Effector memory CD8-positive, alpha-beta T cell (primary cell): ENCODE measurements at places on chromosomes 2 and 18.

DNA sequence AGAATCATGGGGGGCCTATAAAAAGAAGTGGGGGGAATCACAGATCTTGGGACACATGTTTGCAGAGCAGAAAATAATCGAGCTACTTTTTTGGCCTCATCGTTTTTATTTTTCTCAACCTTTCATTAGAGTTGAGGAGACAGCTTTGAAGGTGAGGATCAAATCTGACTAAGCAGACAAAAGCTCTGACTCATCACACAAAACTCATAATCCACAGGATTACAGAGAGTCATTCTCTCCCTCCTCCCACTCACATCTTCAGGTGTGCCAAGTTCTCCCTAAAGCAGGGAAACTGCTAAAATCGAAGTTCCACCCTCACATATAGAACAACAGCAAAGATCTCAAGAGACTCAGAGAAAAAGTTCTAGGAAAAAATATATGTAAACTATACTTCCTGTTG, 15.6 kb downstream of the BAZ2B start:
- no peak for DNase-seq

GRCh38 chr18:45403341-45404049, 211.8 kb upstream of the SLC14A2 start:
- DNase-seq: no peak

GRCh38 chr18:12891561-12891960, 7.5 kb upstream of the PTPN2 start:
- DNase-seq: no peak

DNA sequence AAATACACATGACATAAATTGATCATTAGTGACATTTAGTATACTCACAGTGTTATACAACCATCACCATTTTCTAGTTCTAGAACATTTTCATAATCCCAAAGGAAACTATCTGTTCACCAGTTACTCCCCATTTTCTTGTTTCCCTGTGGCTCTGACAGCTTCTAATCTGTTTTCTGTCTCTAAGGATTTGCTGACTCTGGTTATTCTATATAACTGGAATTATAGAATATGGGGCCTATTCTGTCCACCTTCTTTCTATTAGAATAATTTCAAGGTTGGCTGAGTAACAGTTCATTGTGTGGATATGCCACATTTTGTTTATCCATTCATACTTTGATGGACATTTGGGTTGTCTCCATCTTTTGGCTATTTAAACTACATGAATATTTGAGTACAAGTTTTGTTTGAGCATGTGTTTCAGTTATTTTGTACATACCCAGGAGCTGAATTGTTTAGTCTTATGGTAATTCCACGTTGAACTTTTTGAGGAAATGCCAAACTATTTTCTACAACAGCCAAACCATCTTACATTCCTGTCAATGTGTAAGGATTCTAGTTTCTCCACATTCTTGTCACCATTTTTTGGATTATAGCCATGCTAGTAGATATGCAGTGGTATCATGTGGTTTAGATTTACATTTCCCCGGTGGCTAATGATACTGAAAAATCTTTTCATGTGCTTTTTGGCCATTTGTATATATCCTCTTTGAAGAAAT, 20.5 kb downstream of the KIAA1328 start:
- DNase-seq: no peak

GRCh38 chr2:129877795-129878775, 101.4 kb upstream of the RAB6C start:
- peak; percentile 29 for DNase-seq

GRCh38 chr2:119323459-119323858, 43.2 kb downstream of the C2orf76 start:
- DNase-seq: no peak

- DNase-seq: no peak
These were observed 51.0 kb downstream of the EMX1 start for GRCh38 chr2:72968286-72968685.

DNA sequence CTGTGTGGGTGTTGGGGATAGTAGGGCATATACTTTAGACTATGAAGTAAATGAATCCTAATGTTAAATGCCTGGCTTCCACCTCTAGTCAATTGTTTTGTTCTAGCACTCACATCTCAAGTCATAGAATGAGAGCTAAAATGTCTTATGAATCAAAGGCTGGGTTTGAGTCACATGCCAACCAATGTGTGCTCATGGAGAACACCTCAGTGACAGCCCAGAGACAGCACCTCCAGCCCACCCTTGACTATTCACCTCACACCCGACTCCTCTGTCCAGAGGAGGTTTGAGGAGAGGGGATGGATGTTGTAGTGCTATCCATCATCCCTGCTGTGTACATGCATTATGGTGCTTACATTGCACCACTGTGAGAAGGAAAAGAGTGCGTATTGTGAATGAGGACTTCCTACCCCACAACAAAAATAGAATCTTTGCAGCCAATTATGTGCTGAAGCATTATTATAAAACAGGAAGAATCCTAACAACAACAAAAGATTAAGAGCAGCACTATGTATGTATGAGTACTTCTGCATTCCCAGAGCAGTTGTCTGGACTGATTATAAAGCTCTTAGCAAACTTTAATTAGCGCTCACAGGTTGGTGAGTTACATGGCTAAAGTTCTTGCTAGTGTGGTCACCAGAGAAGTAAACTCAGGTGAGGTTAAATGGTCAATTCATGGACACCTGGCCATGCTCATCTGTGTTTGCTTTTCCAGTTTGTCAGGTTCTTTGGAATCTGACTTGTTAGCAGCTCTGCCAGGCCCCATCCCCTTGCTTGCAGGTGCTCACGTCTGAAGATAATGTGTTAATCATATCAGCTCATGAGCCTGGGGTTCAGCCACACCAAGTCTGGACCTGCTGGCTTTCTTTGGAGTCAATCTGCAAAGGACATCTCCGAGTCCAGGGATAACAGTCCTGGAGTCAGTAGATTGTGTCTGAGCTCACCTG, 55.3 kb upstream of the NABP1 start:
- DNase-seq: no peak

- no peak for DNase-seq
These were observed 25.3 kb upstream of the SERTAD2 start for GRCh38 chr2:64678771-64679590.

DNA sequence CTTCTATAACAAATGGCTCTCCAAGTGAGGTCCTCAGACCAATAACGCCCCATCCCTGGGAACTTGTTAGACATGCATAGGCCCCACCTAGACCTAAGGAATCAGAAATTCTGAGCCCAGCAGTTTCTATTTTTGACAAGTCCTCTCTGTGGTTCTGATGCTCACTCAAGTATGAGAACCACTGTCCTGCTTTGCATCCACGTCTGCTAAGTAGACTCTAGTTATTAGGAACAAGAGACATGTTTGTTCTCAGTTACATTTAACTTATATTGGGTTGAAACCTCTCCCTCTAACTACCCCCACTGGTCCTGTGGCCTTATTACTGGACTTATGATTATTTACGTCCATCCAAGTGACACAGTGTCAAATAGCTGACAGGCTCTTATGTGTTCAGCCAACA, 70.3 kb downstream of the TMEM17 start:
- DNase-seq: no peak

DNA sequence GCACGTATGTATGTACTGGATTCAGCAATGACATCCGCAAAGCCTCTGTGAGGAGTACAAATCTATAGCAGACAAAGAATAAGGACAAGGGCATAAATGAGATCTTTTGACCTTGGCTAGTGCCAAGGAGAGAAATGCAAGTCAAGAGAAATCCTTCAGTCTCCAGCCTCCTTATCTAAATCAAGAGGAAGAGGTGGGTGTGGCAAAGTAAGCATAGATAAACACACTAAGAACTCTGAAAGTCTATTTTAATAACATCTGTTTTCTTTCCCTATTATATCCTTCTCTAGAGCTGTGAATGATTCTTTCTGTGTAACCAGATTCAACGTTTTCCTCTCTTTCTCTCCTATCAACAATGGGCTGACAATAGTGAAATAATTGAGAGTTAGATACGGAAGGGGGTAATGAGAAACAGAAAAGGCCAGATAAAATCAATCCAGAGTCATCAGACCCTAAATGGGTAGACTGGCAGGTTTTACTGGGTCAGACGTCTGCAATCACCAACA, 118.5 kb upstream of the ZFP36L2 start:
- DNase-seq: no peak

DNA sequence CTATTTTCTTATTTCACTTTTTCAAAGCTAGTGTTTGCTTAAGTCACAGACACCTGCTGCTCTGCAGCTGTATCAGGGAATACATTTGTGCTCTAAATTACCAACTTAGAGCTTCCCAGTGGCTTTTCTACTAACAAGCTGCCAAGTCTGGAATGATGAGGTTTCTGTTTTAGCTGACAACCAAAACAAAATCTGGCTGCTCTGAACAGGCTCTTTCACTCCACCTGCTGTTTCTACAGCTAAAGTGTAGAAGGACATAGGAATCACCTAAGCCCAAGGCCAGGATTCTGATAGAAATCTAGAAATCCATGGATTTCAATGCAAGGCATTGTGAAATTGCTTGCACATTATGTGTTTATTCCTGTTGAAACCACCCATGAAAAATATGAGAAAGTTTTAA, 201.2 kb downstream of the SUCLG1 start:
- DNase-seq: no peak

DNA sequence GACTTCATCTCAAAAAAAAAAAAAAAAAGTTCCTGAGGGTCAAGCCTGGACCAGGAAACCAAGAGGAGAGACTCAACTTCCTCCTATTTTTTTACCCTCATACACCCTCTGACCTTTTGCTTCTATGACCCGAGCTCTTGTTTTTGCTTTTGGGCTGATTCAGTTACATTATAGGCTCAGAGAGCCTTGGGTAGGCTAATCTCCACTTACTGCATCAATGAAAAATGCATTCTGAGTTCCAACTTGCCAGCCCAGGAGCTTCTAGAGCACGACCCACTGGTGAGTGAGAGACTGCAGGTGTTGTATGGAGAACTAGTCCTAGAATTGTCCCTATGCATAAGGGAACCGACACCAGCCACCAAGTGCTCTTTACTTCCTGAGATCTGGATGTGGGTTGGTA, 91.1 kb downstream of the CABLES1 start:
- no peak for DNase-seq

- no peak for DNase-seq
These were observed 427.1 kb downstream of the EIPR1 start for GRCh38 chr2:2950403-2950952.

DNA sequence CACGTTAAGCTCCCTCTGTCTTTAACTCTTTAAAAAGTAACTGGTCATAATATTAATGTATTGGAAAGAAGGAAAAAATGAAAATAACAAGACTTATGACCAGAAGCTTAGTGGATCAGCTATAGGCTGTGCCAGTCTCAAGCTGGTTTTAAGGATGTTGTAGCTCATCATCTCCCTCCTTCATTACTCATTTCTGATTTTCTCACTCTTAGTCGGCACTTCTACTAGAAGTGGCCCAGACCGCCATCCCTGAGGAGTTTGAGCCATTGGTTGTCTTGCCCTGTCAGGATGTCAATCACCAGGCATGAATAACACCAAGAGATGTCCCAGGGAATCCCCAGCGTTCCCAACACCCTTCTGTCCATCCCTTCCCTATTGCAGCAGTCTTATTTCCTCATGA, 151.5 kb downstream of the ASXL3 start:
- no peak for DNase-seq

- no peak for DNase-seq
These were observed 32.5 kb downstream of the DARS1 start for GRCh38 chr2:135952891-135953290.

DNA sequence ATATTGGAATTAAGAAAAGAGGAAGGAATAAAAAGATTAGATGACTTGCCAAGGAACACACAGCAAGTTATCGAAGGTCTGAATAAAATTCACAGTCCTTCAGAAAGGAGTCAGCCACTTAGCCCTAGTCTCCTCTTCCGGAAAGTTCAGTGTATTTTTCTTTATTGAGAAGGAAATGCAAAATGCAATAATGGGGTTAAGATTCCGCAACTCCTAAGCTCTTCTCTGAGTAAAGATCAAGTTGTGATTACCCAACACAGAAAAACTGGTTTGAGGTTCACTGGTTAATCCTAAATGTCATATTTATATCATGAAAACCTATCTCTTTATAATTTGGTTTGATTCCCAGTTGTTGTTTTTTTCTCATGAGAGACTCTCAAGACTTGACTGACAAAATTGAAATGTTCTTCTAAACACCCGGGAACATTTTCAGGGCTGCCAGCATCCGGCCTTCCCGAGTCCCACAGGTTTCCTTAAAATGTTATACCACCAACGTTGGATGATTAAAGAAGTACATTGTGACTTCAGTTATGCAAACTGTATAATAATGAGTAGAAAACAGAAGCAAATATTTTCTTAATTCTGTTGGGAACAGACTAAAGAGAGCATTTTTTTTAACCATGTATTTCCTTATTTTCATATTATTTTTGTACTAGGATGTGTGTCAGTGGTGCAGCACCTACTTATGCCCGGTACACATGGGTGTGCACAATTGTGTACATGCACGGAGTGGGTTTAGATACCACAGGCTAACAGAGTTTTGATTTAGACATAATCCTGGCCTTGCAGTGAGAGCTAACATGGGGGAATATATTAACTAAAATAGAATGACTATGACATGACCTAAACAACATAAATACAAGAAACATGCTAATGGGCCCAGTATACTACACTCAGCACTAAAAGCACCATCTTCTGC, 100.2 kb downstream of the STK39 start:
- DNase-seq: no peak

DNA sequence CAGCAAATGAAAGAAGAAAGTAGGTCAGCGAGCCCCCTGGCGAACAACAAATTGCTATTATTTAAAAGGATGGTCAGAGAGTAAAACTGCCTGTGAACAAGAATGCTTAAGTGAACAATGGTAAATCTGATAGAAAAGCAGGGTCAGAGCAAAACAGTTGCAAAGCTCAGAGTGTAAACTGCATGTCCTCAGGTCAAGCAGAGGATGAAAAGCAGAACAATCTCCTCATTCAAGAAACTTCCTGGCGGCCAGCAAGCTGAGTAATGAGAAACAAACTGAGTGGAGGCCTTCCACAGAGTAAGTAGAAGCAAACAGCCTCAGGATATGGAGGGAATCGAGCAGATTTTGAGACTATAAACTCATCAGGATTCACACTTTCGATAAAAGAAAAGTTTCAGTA, 117.9 kb downstream of the PPP1R1C start:
- no peak for DNase-seq

- DNase-seq: no peak
These were observed 2.5 kb downstream of the DNMT3A start for GRCh38 chr2:25339211-25339674.

DNA sequence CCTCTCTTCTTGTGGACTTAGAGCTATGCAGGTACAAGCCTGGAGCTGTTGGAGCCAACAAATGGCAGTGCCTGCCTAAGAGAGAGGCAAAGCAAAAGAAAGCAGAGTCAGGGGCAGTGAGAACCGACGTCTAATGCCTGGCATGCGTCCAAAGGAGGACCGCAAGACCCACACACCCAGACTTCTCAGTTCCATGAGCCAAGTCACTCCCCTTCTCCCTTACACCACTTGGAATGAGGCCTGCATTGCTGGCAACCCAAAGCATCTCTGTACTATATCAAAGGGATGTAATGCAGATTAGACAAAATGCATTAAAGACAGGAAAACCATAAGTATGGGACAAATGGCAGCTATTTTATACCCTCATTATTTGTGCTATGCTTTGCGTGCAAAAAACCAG, 49.9 kb upstream of the RNU4ATAC start:
- DNase-seq: no peak
